ENCODE measurements at places on chromosomes 4 and X.
A peak's percentile ranks its signal among the peaks of the same experiment; 100 is the strongest.

- no peak for DNase-seq
Observed at GRCh38 chr4:20486433-20486832, 213.8 kb upstream of the PACRGL start.

DNA sequence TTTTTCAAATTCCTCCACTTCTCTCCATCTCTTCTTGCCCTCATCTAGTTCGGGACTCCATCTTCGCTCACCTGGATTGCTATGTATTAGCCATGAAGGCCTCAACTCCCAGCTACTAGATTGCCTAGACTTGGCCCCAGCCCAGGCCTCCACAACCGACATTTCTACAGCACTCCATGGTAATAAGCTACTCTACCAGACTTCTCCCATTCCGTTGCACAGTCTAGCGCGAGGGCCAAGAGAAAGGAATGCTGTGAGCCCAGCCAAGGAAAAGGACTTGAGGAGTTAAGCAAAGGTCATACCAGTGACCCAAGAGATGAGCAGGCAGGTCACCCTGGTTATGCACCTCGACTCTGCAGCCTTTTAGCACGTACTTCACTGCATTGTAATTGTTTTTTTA lies 75.6 kb downstream of the SOWAHB start:
- no peak for DNase-seq

GRCh38 chrX:8726031-8726652 lies 5.8 kb downstream of the ANOS1 start:
- DNase-seq, result peak; percentile 66

GRCh38 chr4:139655116-139655515 lies 10.5 kb upstream of the MGST2 start:
- DNase-seq, result peak; percentile 13

All from NCI-H2107 (cell line).